Activated CD4-positive, CD25-positive, alpha-beta regulatory T cell treated with anti-CD3 and anti-CD28 coated beads, Interleukin-2, amount 50 U/mL, for 72 hours (primary cell): ENCODE measurements at places on chromosomes 12 and 14.

- no peak for DNase-seq
These were observed 65.1 kb upstream of the GPHB5 start for GRCh38 chr14:63383776-63384367.

DNA sequence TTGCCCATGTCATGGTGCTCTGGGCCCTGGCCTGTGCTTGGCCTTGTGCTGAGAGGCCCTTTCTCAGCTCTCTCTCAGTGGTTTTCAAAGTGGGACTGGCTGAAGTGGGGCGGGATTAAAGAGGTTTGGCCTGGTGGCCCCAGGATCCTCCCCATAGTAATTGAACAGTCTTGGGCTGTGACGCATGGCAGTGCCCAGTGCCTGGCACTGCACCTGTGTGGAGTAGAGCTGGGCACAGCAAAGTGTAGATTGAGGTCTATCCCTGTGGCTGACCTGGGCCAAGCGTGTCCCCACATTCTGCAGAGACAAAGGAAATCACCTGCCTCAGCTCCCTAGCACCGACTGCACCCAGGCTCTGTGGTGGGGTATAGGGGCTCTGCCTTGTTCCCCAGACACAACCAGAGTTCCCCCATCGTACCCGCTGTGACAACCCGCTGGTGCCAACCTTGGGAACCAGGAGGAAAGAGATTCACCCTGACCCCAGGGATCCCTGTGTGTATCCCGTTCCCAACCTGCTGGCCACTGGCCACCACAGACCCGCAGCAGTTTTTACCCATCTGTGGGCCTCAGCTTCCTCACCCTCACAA is 9.9 kb upstream of the CYP46A1 start:
- DNase-seq, result no peak

DNA sequence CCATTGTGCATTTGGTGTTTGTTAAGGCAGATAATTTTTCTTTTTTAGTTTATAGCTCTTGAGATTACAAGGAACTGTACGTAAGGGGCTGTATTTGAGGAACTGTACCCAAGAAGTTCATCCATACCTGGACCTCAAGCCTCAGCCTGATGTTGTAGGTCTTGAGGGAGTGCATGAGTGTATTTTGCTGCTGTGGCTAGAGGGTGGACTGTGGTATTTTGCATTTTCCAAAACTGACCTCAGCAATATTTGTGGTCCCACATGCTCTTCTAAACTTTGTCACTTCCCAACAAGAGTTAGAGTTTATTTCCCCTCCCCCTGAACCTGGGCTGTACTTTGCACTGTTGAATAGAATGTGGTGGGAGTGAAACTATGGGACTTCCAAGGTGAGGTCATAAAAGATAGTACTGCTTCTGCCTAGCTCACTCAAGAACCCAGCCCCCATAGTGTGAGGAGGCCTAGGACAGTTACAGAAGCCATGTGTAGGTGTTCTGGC is 42.2 kb upstream of the FBXO33 start:
- no peak for DNase-seq

- no peak for DNase-seq
These were observed 36.2 kb downstream of the PRMT8 start for GRCh38 chr12:3527181-3527580.

- no peak for DNase-seq
These were observed 244.5 kb upstream of the LRFN5 start for GRCh38 chr14:41362139-41362538.

DNA sequence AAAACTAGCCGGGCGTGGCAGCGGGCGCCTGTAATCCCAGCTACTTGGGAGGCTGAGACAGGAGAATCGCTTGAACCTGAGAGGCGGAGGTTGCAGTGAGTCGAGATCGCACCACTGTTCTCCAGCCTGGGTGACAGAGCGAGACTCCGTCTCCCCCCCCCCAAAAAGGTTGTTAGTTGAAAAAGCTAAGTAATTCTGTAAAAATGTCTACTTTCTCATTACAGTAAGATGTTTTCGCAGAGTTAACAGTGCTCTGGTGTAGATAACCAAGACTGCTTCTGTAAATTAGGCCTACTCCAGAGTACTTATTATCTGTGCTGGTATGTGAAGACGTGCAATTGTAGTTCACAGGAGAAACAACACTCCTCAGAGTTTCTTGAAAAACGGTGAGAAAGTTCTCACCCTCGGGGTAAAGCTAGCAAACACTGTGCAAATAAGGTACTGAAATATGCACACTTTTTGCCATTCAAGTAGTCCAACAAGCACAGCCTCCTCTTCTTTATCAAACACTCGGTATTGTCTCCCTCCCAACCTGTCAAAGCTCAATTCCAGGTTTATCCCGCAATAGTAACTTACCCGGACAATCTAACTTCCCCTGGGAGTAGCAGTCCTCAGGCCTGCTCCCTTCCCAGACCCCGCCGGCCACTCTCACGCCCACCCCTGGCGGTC is 974 bp downstream of the BTBD7 start:
- no peak for DNase-seq

GRCh38 chr12:62649412-62650138 is 182.9 kb downstream of the MON2 start:
- DNase-seq, result no peak

DNA sequence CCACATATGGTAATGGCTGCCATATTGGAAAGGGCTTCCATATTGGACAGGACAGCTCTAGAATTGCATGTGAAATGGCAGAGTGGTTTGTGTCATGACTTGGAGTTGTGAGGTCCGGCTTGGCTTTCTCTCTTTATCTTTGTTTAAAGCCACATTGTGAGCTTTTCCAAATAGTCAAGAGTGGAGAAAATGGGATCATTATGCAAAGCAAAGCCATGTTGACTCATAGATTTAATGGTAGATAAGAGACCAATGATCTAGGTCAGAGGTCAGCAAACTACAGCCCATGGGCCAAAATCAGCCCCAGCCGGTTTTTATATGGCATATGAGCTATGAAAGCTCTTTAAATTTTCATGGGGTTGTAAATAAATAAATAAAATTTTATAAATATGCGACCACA is 449.1 kb downstream of the BCL11B start:
- DNase-seq, result no peak

GRCh38 chr14:103530390-103530789 is 1.4 kb downstream of the TRMT61A start:
- no peak for DNase-seq

GRCh38 chr14:76581592-76581991 is 179.7 kb upstream of the VASH1 start:
- DNase-seq, result no peak
